ENCODE measurements at places on chromosomes 4 and X.

DNA sequence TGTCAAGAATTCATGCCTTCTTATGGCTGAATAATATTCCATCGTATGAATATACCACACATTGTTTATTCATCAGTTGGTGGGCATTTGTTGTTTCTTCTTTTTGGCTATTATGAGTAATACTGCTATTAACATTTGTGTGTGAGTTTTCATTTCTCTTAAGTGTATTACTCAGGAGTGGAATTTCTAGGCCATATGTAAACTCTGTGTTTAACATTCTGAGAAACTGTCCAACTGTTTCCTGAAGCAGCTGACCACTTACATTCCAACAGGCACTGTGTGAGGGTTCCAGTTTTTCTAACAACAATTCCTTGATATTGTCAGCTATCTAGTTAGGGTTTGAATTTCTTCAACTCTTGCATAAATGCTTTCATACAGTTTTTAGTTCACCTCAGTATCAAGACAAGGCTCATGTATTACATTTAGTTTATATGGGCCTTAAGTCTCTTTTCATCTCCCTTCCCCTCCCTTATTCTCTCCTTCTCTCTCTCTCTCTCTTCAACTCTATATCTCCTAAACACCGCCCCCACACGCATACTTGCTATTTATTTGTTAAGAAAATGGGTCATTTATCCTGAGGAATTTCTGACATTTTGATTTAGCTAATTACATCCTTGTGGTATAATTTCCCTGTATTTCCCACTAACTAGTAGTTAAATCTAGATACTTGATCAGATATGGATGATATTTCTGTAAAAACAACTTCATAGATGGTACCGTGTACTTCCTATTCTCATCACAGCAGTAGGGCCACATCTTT, 77.4 kb downstream of the WDR19 start:
- no peak for DNase-seq

DNA sequence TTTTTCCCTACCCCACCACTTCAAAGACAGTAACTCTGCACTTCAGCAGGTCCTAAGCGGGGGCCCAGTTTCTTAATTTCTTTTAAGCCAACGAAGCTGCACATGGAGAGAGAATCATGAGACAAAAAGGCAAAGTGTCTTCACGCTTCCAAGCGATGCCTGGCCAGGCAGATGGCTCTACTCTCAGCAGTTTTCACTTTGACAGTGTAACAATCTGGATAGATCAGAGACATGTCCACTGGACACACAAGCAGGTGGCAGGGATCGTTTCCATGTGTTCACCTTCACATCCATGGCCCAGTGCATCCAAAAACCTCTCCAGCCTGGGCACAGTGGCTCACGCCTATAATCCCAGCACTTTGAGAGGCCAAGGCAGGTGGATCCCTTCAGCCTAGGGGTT, 27.8 kb downstream of the PPP2R2C start:
- no peak for DNase-seq

DNA sequence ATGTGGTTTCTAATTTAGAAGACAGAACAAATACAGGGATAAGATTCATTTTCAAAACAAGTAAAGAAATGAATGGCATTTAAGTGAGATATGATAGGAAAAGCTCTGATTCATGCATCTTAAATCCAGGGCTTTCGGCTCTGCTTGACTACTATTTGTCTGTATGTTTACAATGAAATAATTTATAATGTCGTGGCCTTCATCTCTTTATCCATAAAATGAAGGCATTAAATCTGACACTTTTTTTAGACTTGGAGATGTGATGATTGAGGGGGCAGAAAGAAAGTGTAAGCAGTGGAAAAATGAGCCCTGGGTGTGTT, 115.7 kb upstream of the KIT start:
- no peak for DNase-seq

- no peak for DNase-seq
These were observed 131.1 kb upstream of the NR3C2 start for GRCh38 chr4:148573296-148573695.

DNA sequence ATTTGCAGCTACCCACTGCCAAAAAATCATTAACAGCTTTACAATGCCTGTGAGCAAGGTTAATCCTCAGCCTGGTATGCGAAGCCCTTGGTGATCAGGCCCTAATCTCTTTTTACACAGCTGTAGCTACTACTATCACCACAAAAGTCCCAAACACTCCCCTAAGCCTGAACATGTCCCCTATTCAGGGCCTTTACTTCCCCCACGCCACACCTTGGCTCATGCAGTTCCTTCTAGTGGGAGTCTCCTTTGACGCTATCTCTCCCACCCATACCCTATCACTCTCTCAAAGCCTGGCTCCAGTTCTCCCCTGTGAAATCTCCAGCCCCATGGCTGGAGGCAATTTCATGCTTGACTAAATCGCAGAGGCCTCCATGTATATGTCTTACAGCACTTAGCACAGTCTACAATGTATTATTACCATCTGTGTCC, 90.6 kb upstream of the CBR4 start:
- DNase-seq, result no peak

- no peak for DNase-seq
These were observed 1.6 kb downstream of the OPRPN start for GRCh38 chr4:70399319-70399718.

DNA sequence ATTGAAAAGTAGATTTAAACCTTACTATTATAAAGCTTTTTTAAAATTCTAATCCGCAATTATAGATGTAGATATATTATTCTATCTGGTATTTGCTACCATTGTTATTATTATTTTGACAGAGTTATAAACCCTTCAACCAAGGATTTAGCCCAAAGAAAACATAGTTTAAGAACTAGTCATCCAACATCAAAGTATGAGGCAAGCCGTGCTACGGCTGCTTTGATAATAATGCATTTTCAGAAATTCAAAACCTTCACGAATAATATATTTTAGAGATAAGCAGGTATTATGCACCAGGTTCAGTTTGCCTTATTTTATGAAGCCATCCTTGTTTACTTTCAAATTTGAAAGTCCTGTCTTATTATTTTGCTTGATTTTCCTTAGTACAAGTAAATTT, 1501.7 kb downstream of the RAPGEF2 start:
- no peak for DNase-seq

DNA sequence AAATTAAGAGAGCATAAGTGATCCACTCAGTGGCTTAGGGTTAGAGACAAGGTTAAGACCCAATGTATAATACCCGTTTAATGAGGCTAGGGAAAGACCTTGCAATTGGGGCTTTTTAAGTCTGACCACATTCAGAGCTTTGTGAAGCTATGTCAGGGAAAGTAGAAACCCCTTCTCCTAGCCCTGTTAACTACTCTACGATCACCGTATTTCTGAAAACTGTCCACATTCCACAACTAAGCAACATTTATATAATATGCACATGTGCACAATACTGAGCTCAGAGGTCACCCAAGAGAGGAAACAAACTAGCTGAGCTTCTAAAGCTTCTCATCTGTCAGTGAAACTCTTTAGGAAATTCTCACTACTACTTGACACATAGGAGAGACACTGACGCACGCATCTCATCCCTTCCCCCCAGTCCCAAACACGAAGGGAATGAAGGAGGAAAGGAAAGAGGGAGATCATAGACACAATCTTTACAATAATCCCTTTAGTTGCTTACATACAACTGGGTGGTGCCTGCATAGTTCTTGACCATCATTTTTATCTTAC, 56.2 kb downstream of the METTL14 start:
- no peak for DNase-seq

DNA sequence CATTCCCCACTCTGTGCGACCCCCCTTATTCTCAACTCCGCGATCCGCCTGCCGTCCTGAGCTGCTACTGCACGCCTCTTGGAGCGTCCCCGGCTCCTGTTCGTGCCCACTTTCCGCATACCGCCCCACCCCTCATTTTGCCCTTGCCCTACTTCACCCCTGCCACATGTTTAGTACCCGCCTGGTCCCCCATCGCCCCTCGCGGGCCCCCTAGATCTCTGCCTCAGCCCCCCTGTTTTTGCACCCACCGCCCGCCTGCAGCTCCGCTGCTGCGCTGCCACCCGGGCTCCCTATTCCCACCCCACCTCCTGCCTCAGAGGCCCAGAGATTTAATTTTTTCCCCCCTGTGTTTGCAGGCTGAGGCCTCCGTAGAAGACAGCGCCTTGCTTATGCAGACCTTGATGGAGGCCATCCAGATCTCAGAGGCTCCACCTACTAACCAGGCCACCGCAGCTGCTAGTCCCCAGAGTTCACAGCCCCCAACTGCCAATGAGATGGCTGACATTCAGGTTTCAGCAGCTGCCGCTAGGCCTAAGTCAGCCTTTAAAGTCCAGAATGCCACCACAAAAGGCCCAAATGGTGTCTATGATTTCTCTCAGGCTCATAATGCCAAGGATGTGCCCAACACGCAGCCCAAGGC, 1.4 kb downstream of the MAGED1 start:
- DNase-seq, result no peak

GRCh38 chrX:121755541-121755940, 708.1 kb downstream of the GLUD2 start:
- no peak for DNase-seq

- DNase-seq, result no peak
These were observed 63.6 kb upstream of the NRK start for GRCh38 chrX:105758754-105759153.

GRCh38 chrX:148457279-148457678, 43.1 kb upstream of the AFF2 start:
- DNase-seq, result no peak

DNA sequence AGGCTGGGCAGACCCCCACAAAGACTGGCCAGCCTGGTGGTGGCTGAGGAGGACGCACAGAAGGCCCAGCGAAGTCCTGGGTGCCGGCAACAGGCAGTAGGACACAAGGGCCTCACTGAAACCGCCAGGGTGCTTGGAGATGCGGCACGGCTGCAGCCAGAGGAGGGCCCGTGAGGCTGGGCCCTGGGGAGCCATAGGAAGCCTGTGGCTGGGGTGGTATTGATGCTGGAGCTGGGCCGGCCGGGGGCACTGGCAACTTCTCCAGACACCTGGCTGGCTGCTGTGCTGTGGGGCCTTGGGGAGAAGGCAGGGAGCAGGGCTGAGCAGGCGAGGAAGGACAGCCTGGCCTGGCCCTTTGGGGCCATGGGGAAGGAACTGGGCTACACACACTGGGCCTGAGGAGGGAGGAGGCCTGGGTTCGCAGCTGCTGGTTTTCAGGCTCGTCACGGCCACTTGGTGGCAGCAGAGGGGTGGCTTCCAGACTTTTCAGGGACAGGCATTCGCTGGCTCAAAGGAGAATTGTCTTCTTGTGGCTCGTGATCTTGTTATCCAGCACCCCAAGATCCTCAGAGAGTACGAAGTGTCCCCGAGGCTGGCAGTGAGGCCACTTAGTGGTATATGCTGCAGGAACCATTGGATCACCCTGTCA, 37.2 kb downstream of the ATP2B3 start:
- peak; percentile 78 for DNase-seq

- DNase-seq, result peak; percentile 79
These were observed at the start of gene CNOT6L for GRCh38 chr4:77818602-77819403. Gene CNOT6L, minus strand, starts transcription at chr4:77819368. Its CDS starts 60 bp downstream, at chr4:77819308.

DNA sequence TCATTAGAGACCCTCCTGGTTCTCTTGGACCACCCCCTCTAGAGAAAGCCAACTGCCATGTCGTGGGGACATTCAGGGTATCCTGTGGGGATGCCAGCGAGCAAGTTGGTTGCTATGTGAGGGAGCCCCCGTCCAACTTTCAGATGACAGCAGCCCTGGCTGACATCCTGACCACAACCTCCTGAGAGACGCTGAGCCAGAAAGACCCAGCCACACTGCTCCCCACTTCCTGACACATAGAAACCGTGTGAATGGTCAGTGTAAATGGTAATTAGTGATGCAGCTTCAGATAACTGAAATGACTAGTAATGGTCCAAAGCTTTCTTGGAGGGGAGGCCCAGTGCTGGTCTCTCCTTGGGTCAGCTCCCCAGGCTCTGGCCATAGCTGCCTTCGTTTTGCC, 10.8 kb downstream of the CLCN4 start:
- no peak for DNase-seq

DNA sequence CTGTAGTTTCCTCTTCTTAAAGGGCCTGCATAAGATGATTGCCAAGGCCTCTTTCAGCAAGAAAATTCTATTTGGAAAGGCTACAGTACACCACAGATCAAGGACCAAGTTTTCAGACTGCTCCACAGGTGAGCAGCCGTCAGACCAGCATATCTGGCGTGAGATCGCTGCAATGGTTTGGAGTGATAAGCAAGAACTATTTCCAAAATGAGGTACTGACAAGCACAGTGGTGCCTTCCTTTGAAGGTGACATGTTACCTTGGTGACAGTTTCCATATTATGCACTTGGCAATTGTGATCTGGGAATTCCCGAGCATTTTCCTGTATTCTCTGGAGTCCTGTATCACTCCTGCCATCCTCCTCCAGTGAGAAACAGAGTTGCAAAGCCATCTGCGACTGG, 7.3 kb upstream of the TMEM150C start:
- no peak for DNase-seq

DNA sequence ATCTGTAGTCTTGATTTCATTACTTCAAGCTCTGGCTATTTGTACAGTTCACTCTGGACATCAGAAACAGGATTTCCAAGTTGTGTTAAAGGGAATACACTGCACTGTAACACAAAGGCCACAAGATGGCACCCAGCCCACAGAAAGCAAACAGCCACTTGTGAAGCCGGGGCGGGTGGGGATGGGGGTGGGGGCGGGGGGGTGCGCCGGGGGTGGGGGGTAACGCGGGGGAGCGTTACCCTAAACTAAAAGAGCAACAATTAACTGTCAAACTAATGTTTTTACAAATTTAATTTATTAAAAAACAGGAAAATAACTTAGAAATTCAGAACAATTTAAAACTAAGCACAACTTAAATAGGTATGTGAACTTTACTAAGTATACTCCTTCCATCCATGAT, 27.3 kb downstream of the PRDX4 start:
- DNase-seq, result peak; percentile 50

- DNase-seq, result no peak
These were observed 453.0 kb downstream of the PCDH11X start for GRCh38 chrX:92232182-92232581.

- DNase-seq, result no peak
These were observed 14.3 kb upstream of the PNPLA4 start for GRCh38 chrX:7941390-7942042.

DNA sequence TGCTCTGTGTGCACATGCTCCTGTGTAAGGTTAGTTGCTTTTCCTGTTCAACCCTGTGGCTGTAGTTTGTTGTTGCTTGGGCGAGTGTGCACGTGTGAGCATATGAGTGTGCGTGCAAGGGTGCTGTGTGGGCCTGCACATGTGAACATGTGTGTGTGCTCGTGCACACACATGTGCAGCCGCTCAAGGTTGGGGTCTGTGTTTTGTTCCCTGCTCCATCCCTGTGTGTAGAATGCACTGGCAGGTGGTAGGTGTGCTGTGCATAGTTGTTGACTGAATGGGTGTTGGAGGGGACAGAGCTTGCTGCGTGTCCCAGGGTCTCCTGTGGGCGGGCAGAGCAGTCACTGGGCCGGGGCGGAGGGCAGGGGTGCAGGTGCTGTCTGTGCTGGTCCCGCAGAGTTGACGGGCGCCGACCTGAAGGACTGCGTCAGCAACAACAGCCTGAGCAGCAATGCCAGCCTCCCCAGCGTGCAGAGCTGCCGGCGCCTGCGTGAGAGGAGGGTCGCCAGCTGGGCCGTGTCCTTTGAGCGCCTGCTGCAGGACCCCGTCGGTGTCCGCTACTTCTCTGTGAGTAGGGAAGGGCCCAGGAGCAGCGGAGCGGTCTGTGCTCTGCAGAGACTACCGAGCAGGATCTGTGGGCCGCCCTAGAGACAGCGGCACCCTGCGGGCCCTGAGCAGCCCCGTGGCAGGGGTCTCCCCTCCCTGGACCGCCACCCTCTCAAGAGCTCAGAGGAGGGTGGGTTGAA, 27.9 kb upstream of the HGFAC start:
- no peak for DNase-seq

GRCh38 chr4:175562542-175562941, 249.5 kb downstream of the GPM6A start:
- no peak for DNase-seq

GRCh38 chr4:105458001-105458400, 15.9 kb downstream of the PPA2 start:
- DNase-seq, result no peak

GRCh38 chrX:22338740-22339139, 66.0 kb downstream of the CBLL2 start:
- DNase-seq, result no peak

All from activated T-cell treated with anti-CD3 and anti-CD28 coated beads, Interleukin-2, amount 50 U/mL, for 48 hours (primary cell).